ENCODE measurements at places on chromosomes 6 and 20. TPM values are rescaled to one million over a fixed set of nuclear protein-coding genes. Genes with fewer than 3 reads are reported as not detected.

TMEM14B gene
- 336 TPM for total RNA-seq

APCDD1L gene
- total RNA-seq, result not detected

CST5 gene
- not detected for total RNA-seq

AIG1 gene
- 76.2 TPM for total RNA-seq

ZNF335 gene
- total RNA-seq, result 5.4 TPM

HLA-DQA2 gene
- total RNA-seq, result not detected

GRCh38 chr20:6714279-6714711 lies 53.2 kb upstream of the BMP2 start:
- peak; percentile 53 for DNase-seq

GRCh38 chr6:141347906-141348492 lies 784.7 kb upstream of the GJE1 start:
- DNase-seq, result no peak

GRCh38 chr6:83215131-83216047 lies 22.2 kb downstream of the RWDD2A start:
- peak; percentile 34 for DNase-seq

DNA sequence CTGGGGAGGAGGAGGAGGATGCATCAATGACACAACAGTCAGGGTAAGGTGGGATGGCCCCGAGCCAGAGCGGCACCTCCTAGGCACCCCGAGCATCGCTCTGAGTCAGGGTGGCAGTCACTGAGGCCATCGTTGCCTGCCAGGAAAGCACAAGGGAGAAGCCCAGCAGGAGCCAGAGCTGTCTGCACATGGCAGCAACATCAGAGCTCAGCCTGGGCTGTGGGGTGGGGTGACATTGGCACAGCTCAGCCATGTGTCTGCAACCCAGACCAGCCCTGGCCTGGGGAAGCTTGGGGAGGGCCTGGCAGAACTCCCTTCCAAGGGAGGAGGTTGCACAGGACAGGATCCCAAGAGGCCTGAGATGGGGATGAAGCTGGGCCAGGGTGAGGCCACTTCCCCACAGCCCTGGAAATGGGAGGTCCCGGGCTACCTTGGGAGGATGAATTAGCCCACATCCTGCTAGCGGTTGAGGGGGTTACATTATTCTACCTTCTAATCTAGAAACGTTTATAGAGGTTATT lies 255.6 kb downstream of the MAFB start:
- DNase-seq, result no peak

- DNase-seq, result no peak
Measured at GRCh38 chr6:150058231-150058792, 10.6 kb downstream of the ULBP3 start.

GRCh38 chr6:26183237-26183580 lies 96.0 kb downstream of the HFE start:
- DNase-seq, result no peak

GRCh38 chr6:70764706-70765105 lies 97.0 kb downstream of the SMAP1 start:
- no peak for DNase-seq

DNA sequence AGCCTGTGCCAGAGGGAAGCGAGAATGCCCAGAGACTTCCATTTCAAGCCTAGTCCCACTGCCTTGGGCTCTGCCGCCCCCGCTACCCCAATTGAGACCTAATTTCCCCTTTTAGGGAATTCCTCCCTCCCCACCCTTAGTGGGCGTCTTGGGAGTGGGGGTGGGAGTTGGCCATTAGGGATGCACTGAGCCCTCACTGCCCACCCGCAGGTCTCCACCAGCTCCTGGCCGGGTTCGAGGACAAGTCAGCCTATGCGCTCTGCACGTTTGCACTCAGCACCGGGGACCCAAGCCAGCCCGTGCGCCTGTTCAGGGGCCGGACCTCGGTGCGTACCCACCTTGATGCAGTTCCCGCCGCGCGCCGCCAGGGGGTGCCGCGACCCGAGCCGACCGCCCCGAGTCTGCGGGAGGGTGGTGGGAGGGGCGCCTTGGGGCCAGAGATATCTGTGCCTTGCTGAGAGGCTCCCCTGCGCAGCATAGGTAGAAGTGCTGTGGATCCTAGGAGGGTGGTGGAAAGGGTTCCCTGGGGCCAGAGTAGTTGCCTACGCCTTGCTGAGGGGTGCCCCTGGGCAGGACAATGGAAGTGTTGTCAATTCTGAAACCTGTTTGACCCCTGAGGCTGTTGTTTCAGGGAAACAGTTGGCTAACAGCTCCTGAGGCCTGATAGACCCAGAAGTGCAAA lies 9.2 kb downstream of the ITPA start:
- no peak for DNase-seq

DNA sequence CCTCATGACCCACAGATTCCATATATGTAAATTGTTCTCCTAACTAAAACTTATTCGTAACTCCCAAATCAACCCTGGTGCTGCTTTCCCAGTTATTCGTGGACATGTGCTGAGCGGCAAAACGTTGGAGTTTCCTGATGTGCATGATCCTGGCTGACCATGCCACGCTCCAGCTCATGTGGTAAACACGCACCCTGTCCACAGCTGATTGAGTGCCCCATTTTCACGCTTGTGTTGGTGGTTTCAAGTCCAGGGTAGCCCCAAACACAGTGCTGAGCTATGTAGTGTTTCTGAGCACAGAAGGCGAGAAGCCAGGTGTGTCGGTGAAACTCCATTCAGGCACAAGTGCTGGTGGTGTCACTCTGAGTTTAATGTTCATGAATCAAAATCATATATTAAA lies 19.1 kb upstream of the FOXC1 start:
- no peak for DNase-seq

GRCh38 chr20:58665606-58666005 lies 14.5 kb downstream of the STX16 start:
- DNase-seq, result peak; percentile 84

GRCh38 chr6:122428781-122429180 lies 29.3 kb downstream of the HSF2 start:
- DNase-seq, result no peak

- no peak for DNase-seq
Measured at GRCh38 chr6:30447237-30447636, 42.1 kb upstream of the HLA-E start.

- no peak for DNase-seq
Measured at GRCh38 chr6:13615792-13616120, 621 bp downstream of the NOL7 start.

DNA sequence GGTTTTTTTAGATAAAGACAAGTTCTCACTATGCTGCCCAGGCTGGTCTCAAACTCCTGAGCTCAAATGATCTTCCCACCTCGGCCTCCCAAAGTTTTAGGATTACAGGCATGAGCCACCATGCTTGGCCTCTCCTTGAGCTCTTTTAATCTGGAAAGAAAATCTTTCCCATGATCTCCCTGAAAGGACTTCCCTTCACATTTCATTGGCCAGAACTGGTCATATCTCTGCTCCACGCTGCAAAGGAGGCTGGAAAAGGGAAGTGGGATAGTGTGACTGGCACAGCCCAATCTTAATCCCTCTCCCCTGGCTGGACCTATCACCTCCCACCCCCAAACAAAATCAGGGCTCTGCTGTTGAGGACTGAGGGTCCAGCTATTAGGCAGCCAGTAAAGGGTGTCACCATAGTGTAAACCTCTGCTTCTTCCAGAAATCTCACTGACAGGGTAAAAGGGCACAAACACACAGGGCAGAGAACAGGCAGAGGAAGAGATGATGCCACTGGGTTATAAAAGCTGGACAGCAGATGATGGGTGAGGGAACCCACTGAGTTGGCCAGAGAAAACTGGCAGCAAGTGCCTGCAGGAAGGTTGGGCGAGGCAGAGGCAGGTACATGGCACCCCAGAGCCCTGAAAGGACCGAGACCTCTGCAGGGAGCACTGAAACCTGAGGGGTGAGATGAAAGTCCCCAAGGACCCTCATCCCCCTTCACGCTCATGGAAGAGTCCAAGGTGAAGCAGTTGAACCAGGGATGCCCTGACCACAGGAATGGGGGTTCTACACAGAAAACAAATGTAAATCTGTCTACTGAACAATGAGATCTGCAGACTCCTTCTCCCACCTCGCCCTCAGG lies 83.1 kb upstream of the PTPN1 start:
- DNase-seq, result no peak

GRCh38 chr6:45801471-45802289 lies 214.0 kb downstream of the CLIC5 start:
- no peak for DNase-seq

Measured in Caki2 (cell line).